ENCODE measurements at places on chromosomes 2 and 18.

GRCh38 chr2:204492417-204492816, 52.9 kb upstream of the PARD3B start:
- DNase-seq, result no peak

DNA sequence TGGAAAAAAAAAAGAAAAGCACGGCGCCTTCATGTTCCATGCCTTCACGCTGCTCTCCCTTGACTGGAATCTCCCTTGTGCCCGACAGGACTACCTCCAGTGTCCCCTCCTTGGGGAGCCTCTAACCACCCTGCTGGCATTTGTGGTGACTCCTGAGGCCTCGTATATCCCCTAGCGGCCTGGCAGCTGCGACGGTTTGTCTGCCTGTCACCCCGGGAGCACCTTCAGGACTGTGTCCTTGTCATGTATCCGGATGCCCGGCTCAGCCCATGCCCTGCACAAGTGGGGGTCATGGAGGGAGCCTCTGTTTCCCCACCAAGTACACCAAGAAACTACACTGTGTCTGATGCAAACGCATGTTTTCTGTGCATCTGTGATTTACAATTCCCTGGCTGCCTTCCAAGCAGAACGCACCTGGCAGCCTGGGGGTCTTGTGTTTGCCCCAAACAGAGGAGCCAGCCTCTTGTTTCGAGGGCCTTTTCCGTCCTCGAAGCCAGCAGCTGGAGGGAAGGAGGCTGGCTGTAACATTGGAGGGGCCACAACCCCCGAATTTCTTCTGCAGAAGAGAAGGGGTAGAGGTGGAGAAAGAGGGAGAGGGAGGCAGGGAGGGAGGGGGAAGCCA, 18.9 kb downstream of the TWIST2 start:
- DNase-seq, result no peak

- DNase-seq, result no peak
Measured at GRCh38 chr2:207352978-207353671, 176.6 kb upstream of the CREB1 start.

- no peak for DNase-seq
Measured at GRCh38 chr2:74364533-74365505, 15.3 kb downstream of the DCTN1 start.

GRCh38 chr2:19114754-19115231, 243.6 kb downstream of the OSR1 start:
- no peak for DNase-seq

DNA sequence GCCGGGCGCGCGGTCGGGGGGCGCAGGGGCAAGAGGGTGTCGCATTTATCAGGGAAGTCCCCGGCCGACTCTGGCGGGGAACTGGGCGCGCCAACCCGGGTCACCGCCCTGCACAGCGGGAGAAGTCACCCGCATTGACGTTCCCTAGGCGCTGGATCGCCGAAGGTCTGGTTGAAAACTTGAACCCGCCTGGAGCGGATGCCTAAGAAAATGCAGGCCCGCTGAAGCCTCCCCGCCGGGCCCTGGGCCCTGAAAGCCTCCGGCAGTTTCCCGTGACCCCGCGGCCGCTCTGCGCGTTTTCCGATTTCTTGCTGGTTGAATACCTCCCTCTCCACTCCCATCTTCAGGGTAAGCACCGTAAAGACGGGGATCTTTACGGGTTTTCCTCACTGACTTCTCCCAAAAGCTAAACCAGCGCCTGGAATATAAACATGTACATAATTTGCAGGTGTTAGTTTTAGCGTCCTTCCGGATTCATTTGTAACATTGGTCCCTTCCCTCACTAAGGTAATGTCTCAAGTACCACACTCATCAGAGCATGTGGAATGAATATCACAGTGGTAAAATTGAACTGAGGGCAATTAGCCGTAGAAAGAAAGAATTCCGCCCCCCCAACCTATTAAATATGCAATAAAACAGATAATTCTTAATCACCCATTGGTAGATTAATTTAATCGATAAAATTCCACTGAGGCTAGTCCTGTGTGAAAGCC, 675 bp upstream of the SPIRE1 start:
- peak; percentile 5 for DNase-seq

- DNase-seq, result no peak
Measured at GRCh38 chr2:106025796-106026195, 168.3 kb downstream of the UXS1 start.

- no peak for DNase-seq
Measured at GRCh38 chr18:13039806-13040205, 48.6 kb downstream of the CEP192 start.
